Cerebellum (tissue), 4 donors: ENCODE measurements at places on chromosomes 6 and 20.

DNA sequence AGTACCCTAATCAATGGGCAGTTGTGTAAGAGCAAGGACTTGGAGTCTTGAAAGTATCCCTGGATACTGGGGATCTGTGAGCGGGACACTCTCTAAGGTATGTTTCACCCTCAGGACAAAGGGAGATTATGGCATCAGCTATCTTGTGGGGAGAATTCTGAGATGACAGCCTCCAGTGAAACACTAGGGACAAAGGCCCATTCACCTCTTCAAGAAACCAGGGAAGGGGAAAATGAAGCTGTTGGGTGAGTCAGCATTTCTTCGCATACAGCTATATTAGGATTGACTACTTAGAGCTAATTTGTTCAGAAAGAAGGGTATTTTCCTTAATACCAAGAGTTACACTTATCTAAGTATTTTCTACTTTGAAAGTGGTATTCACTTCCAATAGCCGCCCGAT is 35.9 kb downstream of the OPN5 start:
- DNase-seq = no peak

DNA sequence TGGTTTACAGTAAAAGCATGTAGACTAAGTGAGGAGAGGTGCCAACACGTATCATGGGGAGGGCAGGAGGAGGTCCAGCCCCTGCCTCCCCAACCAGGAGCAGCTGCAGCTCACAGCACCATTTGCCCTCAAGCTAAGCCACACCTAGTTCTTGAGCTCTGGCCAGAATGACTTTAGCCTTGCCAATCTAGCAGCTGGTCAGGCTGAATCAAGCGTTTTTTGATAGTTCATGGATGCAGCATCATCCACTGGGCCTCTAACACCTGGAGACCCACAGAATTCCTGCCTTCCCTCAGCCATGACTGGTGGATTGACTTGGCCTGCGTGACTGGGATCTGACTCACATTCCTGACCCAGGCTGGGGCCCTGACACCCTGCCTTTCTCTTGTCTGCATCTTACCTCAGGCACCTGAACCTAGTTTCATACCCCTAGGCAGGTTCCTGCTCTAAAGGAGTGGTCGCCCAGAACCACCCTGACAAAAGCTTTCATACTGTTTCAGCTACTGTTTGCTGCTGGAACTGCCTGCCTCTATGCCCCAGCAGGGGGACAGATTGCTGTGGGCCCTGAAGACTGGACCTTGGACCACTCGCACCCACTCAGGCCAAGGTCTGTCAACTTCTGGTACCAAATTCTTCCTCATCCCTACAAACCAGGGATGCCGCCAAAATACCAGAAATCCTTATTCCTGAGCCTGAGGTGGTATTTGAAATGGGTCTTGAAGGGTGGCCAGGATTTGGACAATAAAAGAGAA is 122.3 kb downstream of the QRSL1 start:
- DNase-seq = no peak

DNA sequence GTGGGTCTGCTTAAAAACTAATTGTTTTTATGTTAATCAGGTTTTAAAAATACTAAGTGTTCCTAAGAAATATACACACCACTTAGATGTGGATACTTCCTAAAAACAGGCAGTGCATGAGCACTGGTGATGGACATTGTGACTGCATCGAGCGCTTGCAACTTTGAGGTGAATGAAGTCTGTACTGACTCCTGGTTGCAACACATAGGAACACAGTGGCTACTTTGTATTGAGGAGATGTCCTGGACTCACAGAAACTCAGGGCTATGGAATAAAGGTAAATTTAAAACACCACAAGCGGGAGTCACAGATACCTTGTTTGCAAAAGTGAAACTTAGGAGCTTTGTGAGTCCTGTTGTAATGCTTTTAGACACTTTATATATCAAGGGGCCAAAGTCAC is 55.6 kb upstream of the POLR1H start:
- DNase-seq = no peak

DNA sequence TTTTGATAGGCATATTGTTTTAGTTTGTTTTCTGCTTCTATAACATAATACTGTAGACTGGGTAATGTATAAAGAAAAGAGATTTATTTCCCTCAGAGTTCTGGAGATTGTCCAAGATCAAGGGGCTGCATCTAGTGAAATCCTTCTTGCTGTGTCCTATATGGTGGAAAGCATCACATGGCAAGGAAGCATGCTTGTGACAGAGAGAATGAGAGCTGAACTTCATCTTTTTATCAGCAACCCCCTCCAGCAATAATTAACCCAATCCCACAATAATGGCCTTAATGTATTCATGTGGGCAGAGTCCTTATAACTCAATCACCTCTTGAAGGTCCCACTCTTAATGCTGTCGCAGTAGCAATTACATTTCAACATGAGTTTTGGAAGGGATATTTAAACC is 141.4 kb downstream of the CENPW start:
- DNase-seq = no peak

- DNase-seq = no peak
These were observed 538.0 kb upstream of the ID4 start for GRCh38 chr6:19299129-19299528.

- DNase-seq = no peak
These were observed 20.9 kb downstream of the IGF2R start for GRCh38 chr6:159989492-159990480.

GRCh38 chr6:26351544-26351953 is 13.4 kb upstream of the BTN3A2 start:
- no peak for DNase-seq

GRCh38 chr6:161545741-161546140 is 271.9 kb upstream of the AGPAT4 start:
- no peak for DNase-seq

- no peak for DNase-seq
These were observed 2.8 kb downstream of the CST2 start for GRCh38 chr20:23823621-23824324.

DNA sequence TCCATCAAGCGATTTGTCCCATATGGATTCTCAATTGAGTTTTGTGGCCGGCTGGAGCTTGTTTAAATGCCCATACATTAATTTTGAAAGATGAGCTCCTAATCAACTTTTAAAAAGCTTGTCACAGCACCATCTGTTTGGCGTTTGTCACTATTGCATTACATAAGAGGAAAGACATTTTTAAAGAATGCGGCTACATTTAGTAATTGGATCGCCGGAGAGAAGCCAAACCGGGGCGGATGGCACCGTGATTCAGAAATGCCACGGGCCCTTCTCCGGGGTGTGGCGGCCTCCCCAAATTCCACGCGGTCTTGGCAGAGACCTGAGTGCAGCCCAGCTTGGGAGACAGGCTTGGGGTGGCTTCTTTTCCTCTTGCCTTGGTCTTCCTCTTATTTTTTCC is 67.7 kb upstream of the ZNFX1 start:
- peak; percentile 20 for DNase-seq

GRCh38 chr6:119067091-119067490 is 11.4 kb downstream of the FAM184A start:
- no peak for DNase-seq

- no peak for DNase-seq
These were observed 59.6 kb downstream of the PRDM1 start for GRCh38 chr6:106145741-106146227.

GRCh38 chr6:134010974-134011373 is 41.5 kb downstream of the SLC2A12 start:
- peak; percentile 23 for DNase-seq

DNA sequence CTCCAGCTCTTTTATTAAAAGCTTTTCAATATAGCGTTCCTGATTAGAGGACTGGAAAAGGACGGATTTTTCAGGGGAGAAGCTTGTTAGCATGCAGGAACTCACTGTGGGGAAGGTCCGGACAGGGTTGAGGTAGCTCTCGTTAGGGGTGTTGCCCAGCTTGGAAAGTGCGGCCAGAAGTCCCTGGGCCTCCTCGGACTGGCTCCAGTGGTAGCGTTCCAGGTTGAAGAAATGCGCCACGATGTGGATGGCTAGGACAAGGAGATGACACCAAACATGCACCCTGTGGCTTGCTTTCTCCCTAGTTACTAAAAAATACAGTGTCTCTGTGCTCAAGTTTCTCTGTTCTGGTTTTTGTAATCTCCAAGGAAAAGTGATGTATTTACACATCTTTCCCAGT is 12.5 kb downstream of the NOX3 start:
- DNase-seq = no peak

DNA sequence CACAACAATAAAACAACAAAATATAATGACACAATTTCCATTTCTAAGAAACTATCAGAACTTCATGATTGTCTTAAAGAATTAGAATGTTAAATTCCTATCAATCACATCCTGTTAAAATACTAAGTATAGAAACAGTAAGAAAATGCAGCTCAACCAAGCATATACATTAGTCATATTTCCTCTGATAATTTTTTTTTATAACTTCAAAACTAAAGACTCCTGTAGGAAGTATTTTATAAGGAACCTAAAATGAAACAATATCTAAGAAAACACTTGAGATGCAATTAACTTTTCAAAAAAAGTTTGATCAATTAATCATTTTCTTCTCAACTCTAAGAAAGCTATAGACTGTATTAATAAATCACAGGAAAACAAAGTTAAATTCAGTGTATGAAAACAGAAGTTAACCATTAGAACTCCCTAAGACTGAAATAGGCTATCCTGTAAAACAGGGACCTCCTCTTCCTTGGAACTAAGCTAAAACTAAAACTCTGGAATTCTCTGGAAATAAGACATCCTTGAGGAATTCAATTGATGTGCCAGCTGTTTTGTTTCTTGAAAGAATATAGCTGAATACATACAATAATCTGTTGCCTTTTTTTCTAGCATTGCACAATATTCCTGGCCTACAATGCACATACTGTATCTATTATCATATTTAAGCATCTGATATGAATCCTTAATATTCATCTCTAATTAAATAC is 19.8 kb downstream of the FKBP5 start:
- no peak for DNase-seq

DNA sequence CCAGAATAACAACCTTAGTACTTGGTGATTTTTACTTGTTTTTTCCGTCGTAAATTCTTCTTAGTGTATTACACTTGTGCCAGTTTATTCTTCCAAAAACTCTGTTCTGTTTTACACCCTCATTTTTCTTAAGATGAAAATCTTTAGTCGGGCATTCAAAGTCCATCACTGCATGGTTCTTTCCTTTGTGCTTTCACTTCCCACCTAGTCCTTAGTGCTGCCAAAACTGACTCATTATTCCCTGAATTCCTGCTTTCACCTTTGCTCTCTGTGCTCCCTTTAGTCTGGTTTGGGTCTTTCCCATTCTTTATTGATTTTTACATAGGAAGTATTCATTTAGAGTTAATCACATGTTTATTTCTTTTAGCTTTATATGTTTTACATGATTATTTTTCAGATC is 3.3 kb downstream of the TRMT11 start:
- no peak for DNase-seq

DNA sequence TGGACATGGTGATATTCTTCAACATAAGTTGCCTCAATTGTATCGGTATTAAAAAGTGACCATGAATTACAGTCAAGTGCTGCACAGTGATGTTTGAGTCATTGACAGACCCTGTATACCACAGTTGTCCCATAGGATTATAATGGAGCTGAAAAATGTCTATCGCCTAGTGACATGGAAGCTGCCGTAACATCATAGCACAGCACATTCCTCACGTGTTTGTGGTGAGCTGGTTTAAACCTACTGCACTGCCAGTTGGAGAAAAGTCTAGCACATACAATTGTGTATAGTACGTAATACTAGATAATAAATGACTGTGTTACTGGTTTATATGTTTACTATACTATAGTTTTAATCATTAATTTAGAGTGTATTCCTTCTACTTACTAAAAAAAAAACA is 150.2 kb downstream of the CDH26 start:
- no peak for DNase-seq

DNA sequence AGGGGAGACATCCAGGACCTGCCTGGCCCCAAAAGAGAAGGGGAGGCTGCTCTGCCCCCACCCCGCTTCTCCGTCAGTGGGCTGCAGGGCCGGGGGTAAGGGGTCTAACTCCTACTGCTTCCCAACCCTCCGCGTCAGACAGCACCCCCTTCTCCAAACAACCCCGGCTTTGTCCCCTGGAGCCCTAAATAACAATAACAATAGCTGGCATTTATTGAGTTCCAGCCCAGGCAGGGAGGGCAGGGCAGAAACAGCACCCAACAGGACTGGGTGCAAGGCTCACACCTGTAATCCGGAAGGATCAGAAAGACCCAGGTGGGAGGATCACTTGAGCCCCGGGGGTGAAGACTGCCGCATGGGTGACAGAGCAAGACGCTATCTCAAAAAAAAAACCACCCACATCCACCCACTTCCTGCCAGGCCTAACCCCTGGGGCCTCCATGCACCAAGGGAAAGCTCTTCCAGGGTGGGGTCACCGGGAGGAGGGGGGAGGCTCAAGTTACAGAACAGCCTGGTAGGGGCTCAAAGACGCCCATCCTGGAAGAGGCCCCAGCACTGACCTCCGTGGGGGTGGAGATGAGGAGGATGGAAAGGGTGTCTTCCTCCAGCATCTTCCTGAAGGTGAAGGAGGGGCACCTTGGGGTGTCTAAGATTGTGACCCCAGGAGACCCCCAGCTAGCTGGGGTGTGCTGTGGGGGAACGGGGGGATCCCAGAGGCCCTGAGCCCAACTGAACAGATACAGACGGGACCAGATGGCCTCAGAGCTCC is 1.3 kb upstream of the FNDC11 start:
- DNase-seq = no peak

- no peak for DNase-seq
These were observed 70.7 kb upstream of the CCN6 start for GRCh38 chr6:111983193-111983592.

DNA sequence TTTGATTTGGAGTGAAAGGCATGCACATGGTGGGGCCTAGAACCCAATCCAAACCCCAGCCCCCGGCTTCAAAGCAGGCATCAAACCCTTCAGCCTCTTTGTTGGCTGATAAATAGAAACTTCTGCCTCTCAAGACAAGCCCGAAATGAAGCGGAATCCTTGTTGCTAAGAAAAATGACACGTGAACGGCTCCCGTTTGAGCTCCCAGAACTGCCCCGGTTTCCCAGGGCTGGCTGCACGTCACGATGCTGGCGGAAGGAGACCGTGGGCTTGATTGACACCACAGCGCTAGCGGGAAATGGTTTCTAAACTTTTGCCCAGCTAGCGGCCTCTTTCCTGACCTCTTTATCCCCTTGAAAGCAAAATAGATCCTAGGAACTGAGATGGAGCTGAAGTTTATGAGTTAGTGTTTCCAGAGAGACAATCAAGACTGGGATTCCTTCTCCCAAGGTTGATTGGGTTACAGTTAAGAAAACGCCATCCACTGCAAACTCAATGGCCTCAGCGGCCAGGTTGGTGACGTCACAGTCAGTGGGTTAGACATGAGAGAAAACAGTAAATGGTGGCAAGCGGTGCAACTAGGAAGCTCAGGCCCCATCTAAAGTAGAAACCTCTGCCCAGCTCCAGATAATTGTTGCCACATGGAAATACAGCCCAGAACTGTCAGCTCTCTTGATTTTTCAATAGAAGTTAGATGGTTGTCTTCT is 117.0 kb downstream of the ANKRD60 start:
- no peak for DNase-seq

GRCh38 chr6:54706844-54707605 is 139.5 kb upstream of the FAM83B start:
- no peak for DNase-seq

DNA sequence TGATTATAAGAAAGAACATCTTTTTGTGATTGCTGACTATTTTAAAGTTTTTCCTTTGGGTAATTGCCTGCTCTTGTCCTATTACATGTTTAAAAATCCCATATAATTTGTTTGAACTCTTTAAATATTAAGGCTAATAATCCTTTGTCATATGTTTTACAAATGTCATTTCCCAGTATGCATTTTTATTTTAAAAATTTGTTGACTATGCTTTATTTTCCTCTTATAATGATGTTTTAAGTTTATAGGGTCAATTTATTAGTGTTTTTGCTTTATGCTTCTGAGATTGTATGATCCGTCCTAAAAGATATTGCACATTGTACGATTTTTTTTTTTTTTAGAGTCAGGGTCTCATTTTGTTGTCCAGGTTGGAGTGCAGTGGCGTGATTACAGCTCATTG is 297.2 kb downstream of the RNF144B start:
- DNase-seq = no peak
